RCC 7860 (cell line): ENCODE measurements at places on chromosomes 2 and 18.

GRCh38 chr18:74524097-74524496 is 10.2 kb upstream of the CNDP1 start:
- DNase-seq: peak; percentile 33

- DNase-seq: no peak
These were observed 100.4 kb upstream of the RND3 start for GRCh38 chr2:150587547-150588505.

DNA sequence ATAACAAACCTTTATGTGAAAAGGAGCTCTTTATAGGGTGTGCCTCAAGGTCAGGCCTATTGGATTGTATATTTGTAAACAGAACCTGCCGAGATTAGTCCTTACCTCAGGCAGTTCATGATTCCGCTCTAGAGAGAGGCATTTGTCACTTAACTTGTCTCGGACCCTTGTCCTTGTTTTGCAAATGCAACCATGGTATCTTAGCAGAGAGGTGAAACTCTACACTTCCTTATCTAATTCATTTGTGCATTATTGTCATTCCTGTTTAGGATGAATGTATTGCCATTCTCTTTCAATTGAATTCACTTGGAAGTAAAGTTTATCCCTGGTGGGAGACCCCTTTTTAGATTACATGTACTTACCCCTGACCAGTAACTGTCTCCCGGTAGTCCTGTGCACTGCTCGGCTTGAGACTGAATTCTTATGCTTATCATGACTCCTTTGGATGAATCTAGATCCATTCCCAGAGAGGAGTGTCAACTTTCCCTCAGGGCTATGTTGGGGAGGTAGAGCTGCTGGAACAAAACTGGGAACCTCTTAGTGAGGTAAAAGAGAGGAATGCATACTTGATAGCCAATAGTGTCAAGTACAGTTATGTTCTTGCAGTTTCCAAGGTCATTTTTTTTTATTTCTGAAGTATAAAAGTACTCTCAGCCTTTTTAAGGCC is 46.6 kb downstream of the SGPP2 start:
- no peak for DNase-seq

GRCh38 chr2:44171018-44171417 is 2.3 kb downstream of the PPM1B start:
- peak; percentile 66 for DNase-seq

DNA sequence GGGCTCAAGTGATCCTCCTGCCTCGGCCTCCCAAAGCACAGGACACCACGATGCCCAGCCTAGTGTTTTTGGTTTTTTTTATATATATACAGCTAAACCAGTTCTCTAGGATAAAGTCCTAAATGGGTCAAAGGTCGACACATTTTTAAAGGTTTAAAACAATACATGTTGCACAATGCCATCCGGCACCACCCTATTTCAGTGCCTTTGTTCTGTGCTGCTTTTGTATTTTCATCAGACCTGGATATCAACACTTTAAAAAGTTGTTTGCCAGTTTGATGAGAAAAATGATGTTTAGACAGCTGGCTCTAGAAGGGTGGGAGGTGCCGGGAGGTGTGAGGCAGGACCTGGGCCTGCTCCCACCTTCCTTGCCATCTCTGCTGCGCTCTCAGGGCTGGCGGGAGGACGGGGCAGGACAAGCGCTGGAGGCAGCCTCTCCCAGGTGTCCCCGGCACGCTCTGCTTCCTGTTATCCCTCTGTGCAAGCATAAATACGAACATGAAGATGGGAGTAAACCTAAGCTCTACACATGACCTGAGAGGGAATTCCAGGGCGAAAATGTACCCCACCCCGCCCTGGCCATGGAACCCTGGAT is 103.7 kb downstream of the HS6ST1 start:
- no peak for DNase-seq

GRCh38 chr2:181471226-181471625 is 14.0 kb downstream of the ITGA4 start:
- DNase-seq: no peak

- DNase-seq: no peak
These were observed 356.7 kb downstream of the STK39 start for GRCh38 chr2:167890739-167891138.

GRCh38 chr2:69659349-69659748 is 15.8 kb upstream of the AAK1 start:
- DNase-seq: no peak
